ENCODE measurements at places on chromosomes 6 and 20.

- DNase-seq: no peak
These were observed 124.9 kb downstream of the KLHL32 start for GRCh38 chr6:97049253-97050011.

GRCh38 chr20:32474967-32475811 lies 109.9 kb downstream of the NOL4L start:
- no peak for DNase-seq

- DNase-seq: no peak
These were observed 21.0 kb upstream of the RIN2 start for GRCh38 chr20:19737025-19737424.

DNA sequence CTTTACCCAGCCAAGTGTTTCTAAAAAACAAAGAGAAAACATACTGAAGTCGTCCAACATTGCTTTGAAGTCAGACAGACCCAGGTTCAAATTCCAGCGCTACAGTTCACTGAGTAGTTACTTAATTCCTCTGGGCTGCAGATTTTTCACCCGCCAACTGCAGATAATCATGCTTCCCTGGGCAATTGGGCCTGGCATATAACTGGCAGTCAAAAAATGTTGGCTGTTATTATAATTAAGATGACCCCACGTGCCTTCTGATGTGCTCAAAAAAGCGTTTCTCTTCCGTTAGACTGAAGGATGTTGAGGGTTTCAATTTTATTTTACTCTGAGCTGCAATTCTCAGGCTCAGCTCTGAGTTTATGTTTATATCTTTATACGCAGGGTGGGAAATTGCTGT lies 156.1 kb upstream of the CITED2 start:
- DNase-seq: no peak

DNA sequence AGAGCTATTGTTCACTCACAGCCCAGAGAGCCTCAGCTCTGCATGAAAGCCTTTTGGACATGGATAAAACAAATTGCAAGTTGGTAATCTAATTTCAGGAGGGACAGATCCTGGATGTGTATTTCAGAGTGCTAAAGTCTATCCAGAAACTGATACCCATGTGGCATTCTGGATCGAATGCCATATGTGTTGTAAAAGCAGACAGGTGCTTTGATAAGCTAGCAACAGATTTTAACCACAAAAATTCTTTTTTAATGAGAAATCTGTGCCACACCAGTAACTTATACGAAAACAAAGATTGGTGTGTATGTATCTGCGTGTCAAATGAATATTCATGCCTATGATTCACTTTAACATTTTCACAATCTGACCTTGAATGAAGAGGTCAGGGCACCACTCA lies 936.6 kb upstream of the MAP3K7 start:
- DNase-seq: no peak

GRCh38 chr6:122649701-122650100 lies 39.5 kb downstream of the PKIB start:
- no peak for DNase-seq

GRCh38 chr6:151805286-151805840 lies 2.1 kb upstream of the ESR1 start:
- DNase-seq: no peak

DNA sequence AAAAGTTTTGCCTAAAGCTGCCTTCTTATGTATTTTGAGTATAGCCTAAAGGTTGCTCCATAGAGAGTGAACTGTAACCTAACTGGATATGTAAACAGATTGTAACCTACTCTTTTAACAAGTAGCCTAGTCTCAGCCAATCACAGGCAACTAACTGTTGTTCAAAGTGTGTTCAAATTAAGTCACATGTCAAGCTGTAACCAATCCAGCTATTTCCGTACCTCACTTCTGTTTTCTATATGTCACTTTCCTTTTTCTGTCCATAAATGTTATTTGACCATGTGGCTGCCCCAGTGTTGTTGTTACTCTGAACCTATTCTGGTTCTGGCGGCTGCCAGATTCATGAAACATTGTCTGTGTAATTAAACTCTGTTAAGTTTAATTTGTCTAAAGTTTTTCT lies 47.4 kb upstream of the RNGTT start:
- DNase-seq: no peak

DNA sequence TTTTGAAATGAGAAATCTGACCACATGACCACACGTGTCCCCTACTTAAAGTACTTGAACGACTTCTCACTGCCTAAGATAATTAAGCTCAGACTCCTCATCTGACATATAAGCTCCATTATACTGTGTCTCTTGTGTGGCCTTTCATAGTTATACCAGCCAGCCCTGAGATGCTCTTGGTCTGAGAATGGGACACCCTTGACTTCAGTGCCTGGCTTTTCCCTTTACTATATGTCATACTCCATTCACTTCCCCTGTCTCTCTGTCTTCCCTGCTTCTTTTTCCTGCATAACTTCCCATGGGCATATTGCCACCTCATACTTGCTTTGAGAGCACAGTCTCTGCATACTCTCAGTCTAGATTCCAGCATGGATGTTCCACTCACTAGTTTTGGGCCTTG lies 53.4 kb upstream of the TINAG start:
- no peak for DNase-seq

GRCh38 chr6:8953310-8953709 lies 518.0 kb upstream of the SLC35B3 start:
- no peak for DNase-seq

DNA sequence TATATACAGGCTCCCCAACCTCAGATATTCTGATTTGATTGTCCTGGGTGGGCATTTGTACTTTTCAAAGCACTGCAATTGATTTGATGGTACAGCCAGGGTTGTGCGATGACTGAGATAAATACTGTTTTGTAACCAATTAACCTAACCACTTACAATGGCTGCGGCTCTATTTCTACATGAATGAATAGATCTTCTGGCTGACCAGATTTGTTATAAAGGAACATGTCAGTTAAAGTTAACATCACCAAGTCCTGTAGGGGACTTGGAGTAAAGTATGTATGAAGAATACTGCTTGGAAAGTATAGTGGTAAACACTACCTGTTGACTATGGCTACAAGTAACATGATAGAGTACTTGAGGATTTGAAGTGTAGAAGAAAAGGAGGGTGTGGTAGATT lies 369.2 kb upstream of the JAG1 start:
- no peak for DNase-seq

DNA sequence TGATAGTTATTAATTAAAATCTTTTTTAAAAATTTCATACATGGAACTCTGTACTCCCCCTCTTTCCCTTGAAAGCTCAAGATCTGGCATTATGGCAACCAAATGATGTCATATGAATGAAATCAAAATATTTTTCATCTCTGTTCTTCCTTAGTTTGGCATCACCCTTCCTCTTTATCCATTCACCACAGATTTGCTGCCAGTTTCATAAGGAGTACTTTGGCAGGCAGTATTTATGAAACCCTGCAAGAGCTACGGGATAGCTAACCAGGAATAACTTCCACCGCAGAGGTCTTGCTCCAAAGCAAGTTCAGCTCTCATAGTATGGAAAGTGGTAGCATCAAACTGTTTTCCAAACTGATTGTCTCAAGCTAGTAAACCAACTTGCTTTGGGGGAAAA lies 113.9 kb upstream of the DOK5 start:
- DNase-seq: no peak

All from NCI-H1694 treated with DMSO at 0.1 percent for 48 hours (cell line).